ENCODE measurements at places on chromosomes 4 and X. TPM values are rescaled to one million over a fixed set of nuclear protein-coding genes. Genes with fewer than 3 reads are reported as not detected.

DNA sequence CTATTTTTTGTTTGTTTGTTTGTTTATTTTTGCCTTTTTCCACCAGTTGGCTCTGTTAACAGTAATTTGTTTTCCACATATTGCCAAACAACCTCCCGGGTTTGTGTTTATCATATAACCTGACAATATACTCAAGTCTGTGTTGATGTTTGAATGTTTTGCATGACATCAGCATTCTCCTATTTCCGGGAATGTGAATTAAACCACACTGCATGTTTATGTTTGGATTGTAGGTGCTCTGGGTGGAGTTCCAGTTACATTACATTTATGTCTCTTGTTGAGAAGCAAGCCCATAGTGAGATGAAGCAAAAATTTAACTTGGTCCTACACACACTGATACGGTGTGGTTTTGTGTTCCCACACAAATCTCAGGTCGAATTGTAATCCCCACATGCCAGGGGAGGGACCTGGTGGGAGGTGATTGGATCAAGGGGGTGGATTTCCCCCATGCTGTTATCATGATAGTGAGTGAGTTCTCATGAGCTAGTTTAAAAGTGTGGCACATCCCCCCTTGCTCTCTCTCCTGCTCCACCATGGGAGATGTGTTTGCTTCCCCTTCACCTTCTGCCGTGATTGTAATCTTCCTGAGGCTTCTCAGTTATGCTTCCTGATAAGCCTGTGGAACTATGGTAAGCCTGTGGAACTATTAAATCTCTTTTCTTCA is 54.4 kb upstream of the CLNK start:
- no peak for DNase-seq

- DNase-seq, result no peak
These were observed 2.7 kb upstream of the ARSJ start for GRCh38 chr4:113982181-113982580.

GRCh38 chr4:9716093-9716492 is 65.3 kb upstream of the DRD5 start:
- no peak for DNase-seq

GPAT3 gene
- 31.5 TPM for total RNA-seq

GRCh38 chr4:179624768-179625181 is 2182.5 kb upstream of the AGA start:
- no peak for DNase-seq
